ENCODE measurements at places on chromosomes 2 and 18.

DNA sequence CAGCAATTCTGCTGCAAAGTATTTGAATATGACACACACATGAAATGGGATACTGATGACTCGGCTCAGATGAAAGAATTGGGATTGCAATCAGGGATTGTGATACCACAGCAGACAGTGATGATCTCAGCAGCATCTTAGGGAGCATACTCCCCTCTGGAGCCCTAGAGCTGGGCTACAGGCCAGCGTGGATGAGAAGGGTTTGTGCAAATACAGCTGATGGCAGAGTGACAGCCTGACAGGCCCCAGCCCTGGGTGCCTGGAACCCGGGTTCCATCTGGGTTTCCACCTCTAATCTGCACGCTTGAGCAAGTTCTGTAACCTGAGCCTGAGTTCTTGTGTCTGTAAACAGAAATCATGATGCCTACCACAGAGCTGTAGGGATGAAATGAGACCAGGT lies 418.0 kb downstream of the LRATD1 start:
- no peak for DNase-seq

GRCh38 chr18:70028734-70029133 lies 81.1 kb upstream of the CD226 start:
- no peak for DNase-seq

DNA sequence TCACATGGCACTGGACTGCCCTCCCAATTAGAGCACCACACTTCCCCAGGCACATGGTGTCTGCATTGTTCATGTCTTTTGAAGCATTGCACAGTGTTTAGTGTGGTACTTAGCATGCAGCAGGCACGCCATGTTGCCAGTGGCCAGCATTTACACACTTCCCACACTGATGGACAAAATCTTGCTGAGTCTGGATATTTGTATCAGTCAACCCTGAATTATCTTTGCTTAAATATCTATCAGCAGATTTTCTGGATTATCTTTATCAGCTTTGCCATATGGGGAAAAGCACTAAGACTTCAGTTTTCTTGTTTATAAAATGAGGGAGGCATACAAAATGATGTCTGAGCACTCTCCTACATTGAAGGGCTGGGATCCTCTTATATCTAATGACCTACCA lies 416.0 kb upstream of the MMADHC start:
- no peak for DNase-seq

DNA sequence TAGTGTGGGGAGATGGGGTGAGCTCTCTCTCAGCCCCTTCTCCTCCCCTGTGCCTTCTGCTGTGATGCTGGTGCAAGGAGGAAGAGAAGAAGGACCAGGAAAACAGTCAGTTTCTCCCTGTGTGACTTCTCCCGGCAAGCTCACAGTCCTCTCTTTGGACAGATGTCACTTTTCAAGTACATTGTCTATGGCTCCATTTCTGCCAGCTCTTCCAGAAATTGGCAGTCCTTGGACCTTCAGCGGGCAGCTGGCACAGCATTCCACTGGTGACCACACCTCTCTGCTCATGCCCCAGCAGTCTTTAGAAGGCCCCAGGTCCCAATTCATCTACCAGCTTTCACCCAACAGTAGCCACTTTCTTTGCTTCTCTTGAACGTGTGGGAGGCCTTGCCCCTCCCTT lies 63.9 kb downstream of the AOX1 start:
- DNase-seq: no peak

GRCh38 chr2:12556762-12557161 lies 160.0 kb upstream of the TRIB2 start:
- no peak for DNase-seq

- no peak for DNase-seq
Observed at GRCh38 chr2:120310136-120310535, 35.8 kb upstream of the INHBB start.

GRCh38 chr2:202339071-202339870 lies 36.9 kb upstream of the BMPR2 start:
- no peak for DNase-seq

DNA sequence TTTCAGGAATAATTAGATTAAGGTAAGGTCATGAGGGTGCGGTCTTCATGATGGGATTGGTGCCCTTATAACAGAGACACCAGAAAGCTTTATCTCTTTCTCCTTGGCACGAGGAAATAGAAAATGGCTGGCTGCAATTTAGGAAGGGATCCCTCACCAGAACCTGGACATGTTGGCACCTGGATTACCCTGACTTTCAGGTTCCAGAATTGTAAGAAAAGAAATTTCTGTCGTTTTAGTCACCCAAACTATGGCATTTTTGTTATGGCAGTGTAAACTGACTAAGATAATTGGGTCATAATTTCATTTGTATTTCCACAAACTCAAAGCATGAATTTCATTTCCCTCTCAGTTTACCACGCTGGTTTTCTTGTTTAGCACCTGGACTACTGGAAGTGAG lies 473.6 kb downstream of the PTH2R start:
- DNase-seq: no peak

DNA sequence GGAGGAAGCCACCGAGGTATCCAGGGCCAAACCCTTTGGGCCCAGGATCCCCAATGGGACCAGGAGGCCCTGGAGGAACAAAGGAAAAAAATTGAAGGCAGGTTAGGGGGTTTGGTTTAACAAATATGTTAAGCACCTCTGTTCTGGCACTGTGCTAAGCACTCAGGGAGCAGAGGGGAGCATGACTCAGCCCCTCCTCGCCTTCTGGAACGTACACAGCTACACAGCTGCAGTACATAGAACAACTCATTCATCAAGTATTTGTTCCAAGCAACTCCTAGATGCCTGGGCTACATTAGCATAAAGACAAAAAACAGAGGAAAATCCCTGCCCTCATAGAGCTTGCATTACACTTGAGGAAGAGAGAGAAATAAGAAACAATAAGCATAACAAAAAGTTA lies 153.6 kb downstream of the COL4A4 start:
- no peak for DNase-seq
